ENCODE measurements at places on chromosomes 4 and X.

DNA sequence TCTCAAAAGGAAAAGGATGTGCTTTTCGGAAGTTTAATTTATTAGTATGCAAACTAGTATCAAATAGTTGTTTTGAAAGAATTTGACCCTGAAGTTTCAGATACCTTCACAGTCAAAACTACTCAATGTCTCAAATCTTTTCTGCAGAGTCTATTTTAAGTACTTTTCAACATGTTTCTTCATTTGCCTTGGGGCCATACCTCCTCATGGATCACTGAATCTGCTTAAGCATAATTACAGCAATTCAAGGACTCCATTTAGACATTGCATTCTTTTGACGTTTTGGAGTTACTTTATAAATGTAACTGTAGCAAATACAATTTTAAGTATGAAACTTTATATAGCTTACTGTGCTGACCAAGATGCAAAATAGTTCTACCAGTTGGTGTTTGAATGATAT lies 25.5 kb downstream of the PALLD start:
- DNase-seq = no peak

- DNase-seq = peak; percentile 60
Measured at GRCh38 chr4:145179281-145179860, 1.0 kb downstream of the OTUD4 start.

DNA sequence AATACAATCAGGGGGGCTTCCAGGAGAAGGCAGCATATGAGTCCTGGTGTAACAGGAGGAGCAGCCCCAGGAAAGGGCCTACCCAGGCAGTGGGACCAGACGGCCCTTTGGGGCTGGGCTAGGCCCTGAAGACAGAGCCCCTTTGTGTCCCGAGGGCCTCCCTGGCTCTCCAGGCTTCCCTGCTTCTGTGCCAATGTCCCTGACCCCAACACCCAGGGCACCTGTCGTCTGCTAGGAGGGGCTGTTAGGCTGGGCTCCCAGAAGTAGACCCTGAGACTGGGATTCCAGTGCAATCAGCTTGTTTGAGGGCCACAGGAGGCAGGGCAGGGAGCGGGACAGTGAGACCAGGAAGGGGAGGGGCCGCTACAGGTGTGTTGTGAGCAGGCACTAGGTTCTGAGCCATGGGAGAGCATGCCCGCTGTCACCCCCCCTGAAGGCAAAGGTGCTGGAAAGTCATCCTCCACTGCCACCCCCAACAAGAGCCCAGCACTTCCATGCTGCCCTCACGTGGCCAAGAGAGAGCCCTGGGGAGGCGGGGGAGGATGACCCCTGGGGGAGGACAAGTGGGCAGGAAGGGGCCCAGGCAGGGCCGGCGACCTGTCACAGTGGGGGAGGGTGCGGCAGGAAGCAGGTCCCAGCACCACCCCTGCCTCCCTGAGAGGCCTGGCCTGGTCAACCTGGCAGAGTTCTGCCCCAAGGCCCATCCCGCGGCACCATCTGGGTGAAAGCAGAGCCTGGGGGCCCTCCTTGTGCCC lies 64.8 kb downstream of the ADRA2C start:
- DNase-seq = no peak

DNA sequence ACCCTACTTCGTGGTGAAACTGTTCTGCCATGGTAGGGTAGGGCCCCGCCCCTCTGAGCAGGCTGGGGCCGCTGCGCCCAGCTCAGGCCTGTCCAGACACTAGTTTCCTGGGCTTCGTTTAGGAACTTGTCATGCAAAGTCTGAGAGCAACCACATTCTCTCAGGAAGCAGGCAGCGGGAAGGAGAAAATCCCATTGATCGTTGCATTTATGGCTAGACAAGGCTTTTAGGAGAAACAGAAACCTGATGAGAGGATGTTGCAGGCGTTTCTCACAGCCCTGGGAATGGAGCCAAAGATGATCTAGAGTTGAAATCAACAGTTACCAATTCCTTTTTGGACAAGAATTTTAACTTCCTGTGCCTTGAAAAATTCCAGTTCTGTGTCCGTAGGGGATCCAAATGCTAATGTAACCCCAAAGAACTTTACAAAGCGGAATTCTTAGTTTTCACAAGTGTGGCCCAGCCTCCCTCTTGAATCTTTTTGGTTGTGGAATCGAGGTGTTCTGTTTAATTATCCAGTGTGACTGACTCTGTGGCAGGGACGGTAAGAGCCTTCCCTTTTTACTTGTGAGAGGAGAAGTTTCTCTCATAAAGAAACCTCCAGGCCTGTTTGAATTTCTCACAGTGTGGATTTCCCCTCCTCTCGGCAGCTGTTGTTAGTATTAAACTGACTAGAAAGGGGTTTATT lies 4.5 kb upstream of the CXCL9 start:
- DNase-seq = no peak

DNA sequence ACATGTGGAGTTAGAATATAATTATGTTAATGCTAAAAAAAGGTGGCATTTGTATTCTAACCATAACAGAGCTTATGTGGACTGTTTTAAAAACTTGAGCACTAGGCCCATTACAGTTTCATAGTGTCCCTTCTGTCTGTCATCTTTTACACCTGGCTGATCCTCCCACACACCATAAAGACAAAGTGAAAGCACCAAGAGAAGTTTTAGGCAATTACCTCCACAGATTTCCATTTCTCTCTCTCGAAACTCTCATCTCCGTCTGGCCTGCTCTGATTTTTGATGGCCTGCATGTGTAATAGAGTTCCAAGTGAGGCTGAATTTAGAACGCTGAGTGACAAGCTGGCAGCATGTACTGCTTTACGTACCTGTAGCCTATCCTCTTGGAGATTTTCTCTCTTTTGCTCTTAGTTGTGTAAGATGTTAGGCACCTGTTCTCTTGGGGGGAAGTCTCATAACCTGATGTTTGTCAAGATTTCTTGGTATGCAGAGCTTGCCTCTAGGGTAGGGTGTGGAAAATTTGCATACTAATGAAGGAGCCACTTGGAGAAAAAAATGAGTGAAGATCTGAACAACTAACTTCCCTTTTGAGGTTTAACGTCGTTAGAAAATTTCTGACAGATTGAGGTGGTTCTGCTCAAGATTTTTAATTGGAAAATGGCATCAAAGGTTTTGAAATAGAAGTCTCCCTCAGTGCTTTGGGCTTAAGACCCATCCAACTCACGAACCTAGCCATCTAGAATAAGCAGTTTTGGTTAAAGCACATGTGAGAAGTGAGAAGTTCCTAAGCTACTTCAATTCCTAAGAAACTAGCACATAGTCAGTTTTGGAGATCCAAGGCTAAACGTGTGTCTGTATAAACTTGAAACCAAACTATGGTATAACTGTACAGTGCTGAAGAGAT lies 57.6 kb upstream of the RAP1GDS1 start:
- no peak for DNase-seq

DNA sequence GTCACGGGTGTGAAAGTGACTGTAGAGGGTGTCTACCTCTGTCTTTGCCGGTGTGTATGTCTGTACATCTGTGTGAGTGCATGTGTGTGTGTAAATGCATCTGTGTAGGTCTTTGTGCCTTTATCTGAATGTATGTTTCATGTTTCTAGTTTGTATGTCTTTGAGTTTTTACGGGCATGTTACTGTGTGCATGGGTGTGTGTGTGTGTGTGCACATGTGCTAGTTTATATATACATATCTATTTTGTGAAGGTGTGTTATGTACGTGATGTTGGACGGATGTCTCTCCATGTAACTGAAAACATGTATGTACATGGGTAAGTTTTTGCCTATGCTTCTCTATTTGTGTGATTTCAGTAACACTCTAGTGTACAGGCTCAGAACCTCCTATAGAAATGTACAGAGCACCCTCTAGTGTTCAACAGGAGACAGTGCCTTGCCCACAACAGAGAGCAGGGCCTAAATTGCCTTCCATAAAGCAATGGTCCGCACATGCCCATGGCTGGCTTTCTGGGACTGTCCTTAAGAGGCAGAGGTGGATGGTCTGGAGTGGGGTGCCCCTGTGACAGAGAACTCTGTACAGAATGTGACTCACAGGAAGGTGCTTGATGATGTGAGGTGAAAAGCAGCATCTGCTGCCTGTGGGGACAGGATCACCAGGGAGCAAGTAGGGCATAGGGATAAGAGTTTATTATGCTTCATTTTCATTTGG lies 343.5 kb downstream of the RAPGEF2 start:
- DNase-seq = no peak

DNA sequence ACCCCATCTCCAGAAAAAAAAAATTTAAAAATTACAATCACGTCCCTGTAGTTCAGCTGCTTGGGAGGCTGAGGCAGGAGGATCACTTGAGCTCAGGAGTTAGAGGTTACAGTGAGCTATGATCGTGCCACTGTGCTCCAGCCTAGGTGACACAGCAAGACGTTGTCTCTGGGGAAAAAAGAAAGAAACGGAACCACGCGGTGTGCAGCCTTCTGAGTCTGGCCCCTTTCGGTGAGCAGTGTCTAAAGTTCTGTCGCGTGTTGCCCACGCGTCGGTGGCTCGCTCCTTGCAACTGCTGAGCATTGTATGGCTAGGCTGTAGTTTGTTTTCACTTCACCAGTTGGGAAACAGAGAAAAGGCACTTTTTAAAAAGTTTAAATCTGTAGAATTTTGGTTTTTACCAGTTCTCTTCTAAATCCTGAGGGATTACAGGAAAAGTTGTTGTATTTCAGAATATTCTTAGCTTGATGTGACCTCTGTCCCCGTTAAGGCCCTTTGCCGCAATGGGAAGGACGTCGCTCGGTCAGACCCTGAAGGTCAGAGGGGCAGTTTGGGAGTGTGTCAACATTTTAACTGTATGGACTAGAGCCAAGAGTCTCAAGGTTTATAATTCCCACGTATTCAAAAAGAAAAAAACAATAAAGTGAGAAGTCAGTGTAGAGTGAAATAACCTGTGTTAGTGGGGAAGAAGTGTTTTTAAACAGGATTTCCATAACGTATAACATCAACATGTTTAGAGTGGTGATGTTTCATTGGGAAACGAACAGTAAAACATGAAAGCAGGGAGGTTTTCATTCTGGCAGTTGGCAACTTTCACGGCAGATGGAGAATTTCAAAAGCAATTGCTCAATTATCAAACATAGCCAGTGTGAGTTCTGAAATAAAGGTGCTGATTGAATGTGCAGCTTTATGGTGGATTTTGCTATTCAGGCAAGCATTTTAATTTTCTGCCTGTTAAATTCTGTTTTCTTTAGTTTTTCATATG lies 45.8 kb upstream of the MSANTD1 start:
- DNase-seq = peak; percentile 16
